ENCODE measurements at places on chromosomes 5 and 9. TPM values are rescaled to one million over a fixed set of nuclear protein-coding genes. Genes with fewer than 3 reads are reported as not detected.
A peak's percentile ranks its signal among the peaks of the same experiment; 100 is the strongest.

Gene PLPP7
- total RNA-seq = 2.0 TPM

Gene ARL14EPL
- under 0.01 TPM for total RNA-seq

DNA sequence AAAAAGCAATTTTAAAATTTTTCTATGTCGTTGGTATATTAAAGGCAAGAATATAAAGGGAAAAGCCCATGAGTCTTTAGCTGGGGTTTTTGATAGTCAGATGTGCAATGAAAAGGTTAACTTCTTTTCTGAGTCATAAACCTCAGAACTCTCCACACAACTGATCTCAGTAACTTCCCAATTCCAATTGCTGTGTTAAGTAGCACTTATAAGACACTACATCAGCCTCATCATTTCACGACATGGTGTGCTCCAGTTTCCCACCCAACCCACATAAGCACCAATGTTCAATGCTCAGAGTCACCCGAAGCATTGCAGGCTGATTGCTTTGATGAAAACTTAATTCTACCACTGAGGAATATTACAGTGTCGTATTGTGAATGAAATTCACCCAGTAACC lies 155.8 kb downstream of the TSSK1B start:
- DNase-seq = peak; percentile 18

DNA sequence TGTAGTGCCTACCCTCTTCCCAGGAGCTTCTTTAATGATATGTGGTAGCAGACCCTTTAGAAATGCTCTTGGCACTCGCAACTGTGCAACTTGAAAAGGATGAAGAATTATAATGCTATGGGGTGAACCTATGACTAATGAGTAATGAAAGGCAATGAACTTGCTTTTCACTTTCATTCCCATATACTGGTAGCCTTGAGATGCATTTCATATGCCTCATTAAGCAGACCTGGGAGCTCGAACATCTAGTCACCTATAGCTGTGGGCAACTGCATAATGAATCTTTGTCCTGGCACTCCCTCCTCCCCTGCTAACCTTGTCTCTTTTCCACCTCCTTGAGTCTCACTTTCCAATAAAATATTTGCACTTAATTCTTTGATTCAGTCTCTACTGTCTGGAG lies 605.9 kb upstream of the DAB2 start:
- DNase-seq = no peak

DNA sequence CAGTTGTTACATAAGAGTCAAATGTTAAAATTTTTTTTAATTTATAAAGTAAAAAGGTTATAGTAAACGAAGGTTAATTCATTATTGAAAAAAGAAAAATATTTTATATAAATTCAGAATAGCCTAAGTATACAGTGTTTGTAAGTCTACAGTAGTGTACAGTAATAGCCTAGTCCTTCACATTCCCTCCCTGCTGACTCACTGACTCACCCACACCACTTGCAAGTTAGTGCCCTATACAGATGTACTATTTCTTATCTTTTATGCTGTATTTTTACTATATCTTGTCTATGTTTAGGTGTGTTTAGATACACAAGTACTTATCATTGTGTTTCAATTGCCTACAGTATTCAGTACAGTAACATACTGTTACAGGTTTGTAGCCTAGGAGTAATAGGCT lies 57.6 kb downstream of the MAMDC2 start:
- no peak for DNase-seq

All from lung microvascular endothelial cell (primary cell).